NCI-H526 (cell line): ENCODE measurements at places on chromosomes 2 and 18.
A peak's percentile ranks its signal among the peaks of the same experiment; 100 is the strongest.

- DNase-seq, result no peak
Measured at GRCh38 chr18:58058720-58059119, 14.7 kb downstream of the NEDD4L start.

- DNase-seq, result no peak
Measured at GRCh38 chr2:51028829-51029228, 3.1 kb downstream of the NRXN1 start.

DNA sequence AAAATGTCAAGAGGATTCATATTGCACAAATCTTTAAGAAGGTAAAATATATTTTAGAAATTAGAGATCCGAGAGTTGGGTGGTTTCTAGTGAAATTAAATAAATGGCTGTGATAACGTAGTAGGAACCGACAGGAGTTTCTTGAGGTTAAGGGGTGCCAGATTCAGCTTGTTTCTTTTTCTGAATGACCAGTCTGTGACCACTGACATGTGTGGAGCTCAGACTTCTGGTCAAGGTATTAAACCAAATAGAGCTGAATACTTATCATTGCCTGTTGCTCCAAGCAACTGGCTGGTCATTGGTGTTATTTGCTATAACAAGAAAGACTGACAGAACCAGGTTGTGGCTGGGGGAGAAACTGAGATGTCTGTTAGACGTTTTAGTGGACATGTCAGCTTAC is 408.2 kb upstream of the HS6ST1 start:
- DNase-seq, result no peak

- no peak for DNase-seq
Measured at GRCh38 chr18:67730886-67731285, 214.4 kb upstream of the DSEL start.

DNA sequence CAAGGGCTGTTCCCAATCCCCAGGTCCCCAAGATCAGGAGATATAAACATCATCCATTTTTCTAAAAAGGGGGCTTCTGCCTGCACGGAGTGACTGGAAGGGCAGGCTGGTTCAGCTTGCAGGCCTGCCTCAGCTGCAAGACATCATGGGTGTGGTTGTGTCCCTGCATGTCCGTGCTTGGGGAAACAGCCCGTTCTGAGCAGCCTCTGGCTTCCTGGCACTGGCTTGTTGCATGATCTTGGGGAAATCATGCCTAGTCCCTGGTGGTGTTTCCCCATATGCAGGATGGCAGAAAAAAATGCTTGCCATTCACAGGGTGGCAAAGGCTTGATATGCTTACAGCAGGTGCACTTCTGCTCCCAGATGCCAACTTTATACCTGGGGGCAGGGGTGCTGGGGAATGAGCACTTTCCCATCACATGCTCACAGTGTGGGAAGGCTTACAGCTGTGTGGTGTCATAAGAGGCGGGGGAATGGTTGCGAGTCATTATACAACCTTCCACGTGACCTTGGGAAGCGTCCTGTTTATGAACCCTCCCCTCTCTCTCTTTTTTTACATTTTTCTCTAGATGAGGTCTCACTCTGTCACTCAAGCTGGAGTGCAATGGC is 7.2 kb downstream of the PCARE start:
- no peak for DNase-seq

GRCh38 chr2:202178346-202178958 is 59.9 kb downstream of the SUMO1 start:
- DNase-seq, result peak; percentile 77

GRCh38 chr2:230308402-230309000 is 18.5 kb upstream of the SP140L start:
- DNase-seq, result no peak

GRCh38 chr2:177460973-177461585 is 68.5 kb downstream of the AGPS start:
- DNase-seq, result no peak

GRCh38 chr2:226423498-226423960 is 376.1 kb downstream of the IRS1 start:
- no peak for DNase-seq

DNA sequence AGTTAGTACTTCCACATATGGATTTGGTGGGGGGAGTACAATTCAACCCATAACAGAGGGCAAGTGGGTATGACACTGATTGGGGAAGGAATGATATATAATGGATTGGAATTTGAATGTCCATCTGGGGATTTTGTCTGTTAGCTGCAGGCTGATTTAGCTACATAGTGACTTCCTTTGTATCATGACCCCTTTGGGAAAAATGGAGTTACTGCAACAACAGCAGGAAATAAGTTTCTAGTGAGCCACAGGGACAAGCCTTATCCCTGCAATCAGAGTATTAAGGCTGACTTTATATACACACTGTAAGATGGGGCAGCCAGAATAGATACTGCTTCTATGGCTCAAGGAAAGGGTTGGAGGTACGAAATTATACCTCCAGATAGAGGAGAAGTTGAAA is 404.4 kb upstream of the MEIS1 start:
- DNase-seq, result no peak

GRCh38 chr2:75243219-75243618 is 43.9 kb upstream of the TACR1 start:
- no peak for DNase-seq

GRCh38 chr2:239380831-239381708 is 19.8 kb downstream of the HDAC4 start:
- DNase-seq, result peak; percentile 43

DNA sequence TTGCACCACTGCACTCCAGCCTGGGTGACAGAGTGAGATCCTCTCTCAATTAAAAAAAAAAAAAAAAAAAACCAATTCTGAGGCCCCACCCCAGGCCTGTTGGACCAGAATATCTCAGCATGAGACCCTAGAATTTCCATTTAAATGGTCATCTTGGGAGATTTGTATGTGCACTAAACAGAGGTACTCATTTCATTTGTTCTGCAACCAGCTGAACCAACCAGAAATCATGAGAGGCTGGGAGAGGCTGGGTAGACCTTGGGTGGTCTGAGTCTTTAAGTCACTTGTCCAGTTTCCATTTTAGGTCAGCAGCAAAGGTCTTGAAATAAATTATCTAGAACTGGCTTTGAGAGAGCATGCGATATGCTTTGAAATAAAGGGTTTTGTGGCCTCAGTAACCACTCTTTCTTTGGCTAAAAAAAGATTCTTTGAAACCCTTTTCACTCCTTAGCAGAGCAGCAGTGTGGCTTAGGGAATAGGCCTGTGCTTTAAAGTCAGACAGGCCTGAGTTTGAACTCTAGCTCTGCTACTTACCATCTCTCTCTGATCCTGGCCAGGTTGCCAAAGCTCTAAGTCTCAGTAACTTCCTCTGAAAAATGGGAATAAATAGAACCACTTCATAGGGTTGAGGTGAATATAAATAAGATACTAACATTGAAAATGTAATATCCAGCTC is 52.6 kb downstream of the QPCT start:
- no peak for DNase-seq

- no peak for DNase-seq
Measured at GRCh38 chr18:44708451-44709083, 27.9 kb downstream of the SETBP1 start.

DNA sequence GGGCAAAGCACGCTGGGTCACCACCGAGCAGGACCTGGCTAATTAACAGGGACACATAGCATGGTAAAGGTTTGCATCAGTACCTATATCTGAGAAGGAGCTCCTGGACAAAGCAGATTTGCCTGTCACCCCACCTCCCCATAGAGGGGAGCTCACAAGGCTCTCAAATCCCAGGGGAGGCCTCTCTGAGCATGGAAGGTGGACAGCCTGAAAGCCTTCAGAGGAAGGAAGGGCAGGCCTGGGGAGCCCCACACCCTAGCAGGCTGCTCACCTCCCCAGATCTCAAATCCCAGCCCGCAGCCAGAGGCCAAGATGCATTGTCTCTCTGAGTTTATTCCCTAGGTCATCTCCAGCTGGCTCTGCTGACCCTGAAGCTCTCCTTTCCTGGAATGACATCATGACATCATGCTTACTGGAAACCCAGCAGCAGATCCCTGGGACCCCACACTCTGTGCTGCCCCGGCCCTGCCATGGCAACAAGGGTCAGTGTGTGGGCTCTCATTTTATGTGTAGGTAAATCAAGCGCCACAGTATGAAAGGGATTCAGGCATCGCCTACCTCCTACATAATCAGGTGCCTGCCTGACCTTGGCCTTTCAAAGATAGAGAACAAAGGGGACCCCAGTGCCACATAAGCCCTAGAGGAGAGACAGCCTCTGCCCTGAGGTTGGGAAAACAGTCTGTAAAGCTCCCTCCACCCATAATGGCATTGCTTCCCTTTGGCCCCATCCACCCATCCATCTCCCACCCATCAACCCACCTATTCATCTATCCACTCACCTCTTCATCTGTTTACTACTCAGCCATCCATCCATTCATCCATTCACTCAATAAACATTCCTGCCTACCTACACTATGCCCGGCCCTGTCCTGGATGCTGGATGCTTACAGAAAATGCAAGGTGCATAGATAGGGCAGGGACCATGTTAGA is 15.7 kb upstream of the TEX51 start:
- DNase-seq, result no peak

DNA sequence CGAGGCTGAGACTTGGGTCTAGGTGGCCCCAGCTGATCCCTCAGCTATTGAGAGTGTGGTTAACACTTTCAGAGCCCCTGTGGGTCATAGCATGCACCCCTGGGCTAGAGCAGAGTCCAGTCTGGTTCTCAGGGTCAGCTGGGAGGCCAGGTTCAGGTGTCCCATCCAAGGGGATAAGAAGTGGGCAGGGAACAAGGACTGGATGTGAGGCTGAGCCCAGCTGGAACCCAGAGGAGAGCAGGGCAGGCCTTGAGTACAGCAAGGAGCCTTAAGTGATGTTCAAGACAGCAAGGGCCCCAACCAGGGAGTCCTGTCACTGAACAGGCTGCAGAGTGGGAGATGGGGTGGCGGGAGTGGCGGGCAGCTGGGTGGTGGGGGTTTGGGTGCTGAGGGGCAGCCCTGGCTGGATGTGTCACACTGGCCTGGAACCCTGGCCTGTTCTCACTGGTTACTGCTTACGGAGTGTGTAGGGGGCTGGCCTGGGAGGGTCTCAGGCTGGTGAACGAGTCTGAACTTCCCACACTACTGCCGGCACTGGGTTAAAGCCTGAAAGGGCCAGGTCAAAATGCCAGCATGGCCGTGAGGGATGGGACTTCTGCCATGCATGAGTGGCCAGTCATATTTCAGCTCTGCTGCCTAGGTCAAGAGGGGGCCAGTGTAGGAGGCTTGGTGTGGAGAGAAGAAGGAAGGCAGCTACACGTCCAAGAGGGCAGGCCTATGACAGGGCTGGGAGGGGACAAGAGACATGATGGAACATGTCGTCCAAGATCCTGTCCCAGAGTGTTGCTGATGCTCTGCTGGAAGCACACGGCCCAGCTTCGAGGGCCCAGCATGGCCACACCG is 13.6 kb downstream of the TMEM185B start:
- DNase-seq, result no peak

- no peak for DNase-seq
Measured at GRCh38 chr2:229942671-229943070, 20.4 kb downstream of the FBXO36 start.

DNA sequence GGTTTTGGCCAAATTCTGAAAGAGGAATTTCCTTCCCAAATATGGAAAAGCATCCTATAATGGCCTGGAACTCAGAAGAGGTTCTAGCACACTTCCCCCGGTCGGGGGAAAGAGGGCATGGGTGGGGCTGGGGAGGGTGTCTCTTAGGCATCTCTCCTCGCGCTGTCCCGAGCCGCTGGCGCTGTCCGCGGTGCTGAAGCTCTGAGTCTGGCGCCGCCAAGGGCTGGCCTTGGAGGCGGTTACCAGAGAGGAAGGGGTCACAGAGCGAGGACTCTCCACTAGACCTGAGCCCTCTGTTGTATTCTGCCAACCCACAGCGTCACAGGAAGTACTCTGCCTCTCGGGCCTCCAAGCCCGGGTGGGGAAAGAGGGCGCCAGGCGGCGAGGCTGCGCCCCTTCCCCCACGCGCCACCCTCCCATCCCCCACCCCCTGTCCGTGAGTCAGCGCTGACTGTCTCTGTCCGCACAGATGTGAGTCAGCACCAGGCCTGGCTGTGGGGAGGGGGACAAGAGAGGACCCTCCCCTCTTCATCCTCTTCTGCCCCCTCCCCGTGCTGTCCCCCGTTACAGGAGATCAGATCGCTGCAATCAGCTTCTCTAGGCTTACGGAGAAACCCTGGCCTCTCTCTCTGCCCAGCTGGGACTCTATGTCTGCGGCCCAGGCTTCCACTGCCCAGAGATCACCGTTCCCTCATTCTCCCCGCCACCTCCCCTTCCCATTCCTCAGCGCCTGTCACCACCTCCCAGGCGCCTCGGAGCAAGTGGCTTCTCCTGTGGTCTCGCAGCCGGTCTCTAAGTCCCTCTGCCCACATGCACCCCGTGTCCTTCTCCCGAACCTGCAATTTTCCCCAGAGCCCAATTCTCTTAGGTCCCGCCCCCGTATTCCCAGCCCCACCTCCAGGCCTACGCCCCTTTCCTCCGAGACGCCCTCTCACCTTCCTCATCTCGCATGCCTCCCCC is 779 bp downstream of the PTPRN start:
- DNase-seq, result peak; percentile 23

GRCh38 chr2:181054843-181055242 is 74.4 kb downstream of the UBE2E3 start:
- DNase-seq, result no peak

DNA sequence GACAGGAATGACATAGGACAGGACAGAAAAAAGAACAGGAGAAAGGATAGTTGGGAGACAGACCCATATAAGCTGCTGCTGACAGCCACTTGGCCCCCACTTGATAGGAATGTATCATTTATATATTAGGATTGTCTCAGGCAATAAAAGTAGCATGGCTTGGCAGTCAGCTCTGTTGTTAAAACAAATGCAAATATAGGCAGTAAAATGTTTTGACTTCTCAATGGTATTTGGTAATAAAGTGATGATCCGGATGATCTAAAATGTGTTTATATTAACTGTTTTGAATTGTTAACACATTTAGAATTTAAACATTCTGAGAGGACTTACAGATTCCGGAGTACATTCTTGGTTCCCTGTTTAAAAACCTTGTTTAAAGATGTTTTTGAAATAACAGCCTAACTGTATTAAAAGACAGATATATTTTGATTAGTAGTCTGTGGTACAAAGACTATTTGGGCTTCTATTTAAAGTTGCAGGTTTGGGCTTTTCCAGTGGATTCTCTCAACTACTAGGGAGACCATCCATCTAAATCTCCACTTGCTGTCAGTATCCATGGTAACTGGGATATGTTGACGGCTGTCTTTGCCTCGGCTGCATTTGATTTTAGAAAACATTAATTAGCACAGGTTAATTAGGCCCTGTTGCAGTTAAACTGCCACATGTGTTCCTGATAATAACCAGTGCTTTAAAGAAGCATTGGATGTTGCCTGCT is 147.6 kb downstream of the ESCO1 start:
- DNase-seq, result no peak

- no peak for DNase-seq
Measured at GRCh38 chr2:172571245-172571644, 15.4 kb downstream of the PDK1 start.

- no peak for DNase-seq
Measured at GRCh38 chr2:112641701-112642100, 4.0 kb upstream of the SLC20A1 start.
